ENCODE measurements at places on chromosomes 7 and 10.

DNA sequence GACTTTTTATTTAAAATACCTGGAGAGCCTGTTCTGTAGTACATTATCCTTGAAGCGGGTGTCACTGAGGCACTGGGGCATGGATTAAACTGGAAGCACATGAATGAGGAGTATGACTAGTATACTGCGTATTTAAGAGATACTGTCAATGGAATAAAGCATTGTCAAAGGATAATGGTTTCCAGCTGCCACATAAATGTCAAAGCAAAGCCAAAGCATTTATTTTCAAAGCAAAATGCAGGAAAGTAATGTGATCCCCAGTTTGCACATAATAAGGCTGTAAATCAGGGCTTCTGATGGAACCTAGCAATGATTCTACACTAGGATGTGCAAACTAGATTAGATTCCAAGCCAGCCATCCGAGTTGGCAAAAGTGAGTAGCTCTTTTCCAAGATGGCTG, 240.1 kb downstream of the POU6F2 start:
- no peak for DNase-seq

DNA sequence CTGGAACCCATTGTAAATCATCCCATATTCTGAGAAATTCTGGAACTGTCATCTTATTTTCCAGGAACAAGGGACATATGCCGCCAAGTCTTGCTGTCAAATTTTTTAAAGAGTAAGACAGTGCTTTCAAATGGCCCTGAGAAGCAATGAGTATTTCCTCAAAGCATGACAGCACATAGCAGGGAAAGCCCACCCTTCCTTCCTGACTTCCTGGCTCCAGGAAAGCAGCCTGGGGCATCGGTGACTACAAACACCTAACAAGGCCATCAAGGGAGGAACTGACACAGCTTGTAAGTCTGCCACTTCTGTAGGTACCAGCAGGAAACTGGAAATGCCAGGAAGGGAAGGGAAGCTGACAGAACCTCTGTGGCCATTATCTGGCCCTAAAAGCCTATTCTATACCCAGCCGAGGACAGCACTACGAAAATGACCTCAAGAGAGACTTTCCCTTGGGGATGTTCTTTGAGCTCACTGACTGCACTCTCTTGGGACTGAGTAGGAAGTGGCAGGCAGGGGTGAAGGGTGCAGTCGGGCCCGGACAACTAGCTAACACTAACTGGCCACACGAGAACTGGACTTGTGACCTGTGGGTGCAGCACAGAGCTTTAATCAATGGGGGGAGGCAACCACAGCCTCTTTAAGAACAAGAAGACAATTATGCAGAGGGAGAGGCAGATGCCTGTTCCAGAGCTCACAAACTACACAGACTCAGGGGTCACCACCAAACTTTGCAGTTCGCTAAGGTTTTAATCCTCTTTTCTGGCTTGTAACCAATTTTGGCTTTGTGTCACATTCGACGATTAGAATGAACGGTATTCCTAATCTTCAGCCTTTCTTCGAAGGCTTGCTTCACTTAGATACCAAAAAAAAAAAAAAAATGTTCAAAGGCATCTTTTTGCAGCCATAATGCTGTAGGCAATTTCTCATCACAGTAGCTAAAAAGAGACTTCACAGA, 52.0 kb downstream of the GRB10 start:
- no peak for DNase-seq

- no peak for DNase-seq
These were observed 101.2 kb downstream of the GRB10 start for GRCh38 chr7:50681432-50682045.

- no peak for DNase-seq
These were observed 72.6 kb downstream of the FOXL3 start for GRCh38 chr7:362402-363096.

GRCh38 chr10:50625649-50626132, 1.9 kb upstream of the SGMS1 start:
- DNase-seq = no peak

GRCh38 chr10:46329690-46330016, 42.9 kb downstream of the ANTXRL start:
- DNase-seq = no peak

- DNase-seq = no peak
These were observed 244.1 kb upstream of the RHOBTB1 start for GRCh38 chr10:61188101-61188500.

GRCh38 chr7:22125436-22125835, 179.7 kb upstream of the CDCA7L start:
- DNase-seq = no peak

- no peak for DNase-seq
These were observed 139.9 kb upstream of the COBL start for GRCh38 chr7:51456431-51457060.

DNA sequence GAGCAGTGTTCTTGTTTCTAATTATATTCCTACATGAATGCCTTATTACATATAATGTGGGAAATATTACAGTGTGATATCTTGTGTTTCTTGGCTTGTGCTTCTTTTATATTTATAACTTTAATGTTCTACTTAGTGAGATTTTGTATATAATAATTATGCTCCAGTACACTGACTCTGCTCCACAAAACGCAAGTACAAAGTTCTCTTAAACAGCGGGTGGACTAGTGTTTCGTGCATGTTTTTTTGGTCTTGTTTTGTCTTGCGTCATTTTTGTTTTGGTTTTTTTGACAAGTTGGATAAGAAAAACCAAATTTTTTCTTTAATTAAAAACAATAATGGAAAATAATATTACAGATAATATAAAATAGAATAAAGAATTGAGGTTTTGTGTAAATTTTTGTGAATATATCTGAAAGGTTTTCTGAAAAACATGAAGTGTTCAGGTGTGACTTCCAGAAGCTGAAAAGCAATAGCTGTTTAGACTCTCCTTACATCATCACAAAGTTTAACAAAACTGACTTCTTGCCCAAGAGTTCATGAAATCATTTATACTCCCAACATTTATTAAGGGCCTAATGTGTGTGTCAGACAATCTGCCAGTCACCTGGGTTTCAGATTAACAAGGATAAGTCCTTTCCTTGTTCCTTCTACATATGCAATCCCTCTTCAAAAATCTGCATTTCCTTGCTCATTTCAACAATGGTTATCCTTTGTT, 331.8 kb downstream of the LRRTM3 start:
- no peak for DNase-seq

DNA sequence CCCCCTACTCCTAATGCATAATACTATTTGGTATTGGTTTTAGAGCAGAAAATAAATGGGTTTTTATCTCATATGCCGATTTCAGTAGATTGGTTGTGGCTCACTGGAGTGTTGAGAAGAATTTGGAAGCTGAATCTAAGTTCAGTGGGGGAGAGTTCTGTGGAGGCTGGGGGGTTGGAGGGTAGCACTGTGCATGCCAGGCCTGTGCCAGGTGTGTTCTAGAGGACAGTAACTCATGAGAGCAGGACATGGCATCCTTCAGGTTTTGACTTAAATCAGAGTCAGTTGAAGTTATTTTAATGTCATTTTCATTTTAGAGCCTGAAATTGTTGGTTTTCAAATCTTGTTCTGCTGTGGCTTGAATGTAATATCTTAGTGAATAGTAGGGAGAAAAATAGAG, 79.5 kb downstream of the EEPD1 start:
- no peak for DNase-seq

- no peak for DNase-seq
These were observed 75.3 kb upstream of the GRB10 start for GRCh38 chr7:50857804-50858489.

DNA sequence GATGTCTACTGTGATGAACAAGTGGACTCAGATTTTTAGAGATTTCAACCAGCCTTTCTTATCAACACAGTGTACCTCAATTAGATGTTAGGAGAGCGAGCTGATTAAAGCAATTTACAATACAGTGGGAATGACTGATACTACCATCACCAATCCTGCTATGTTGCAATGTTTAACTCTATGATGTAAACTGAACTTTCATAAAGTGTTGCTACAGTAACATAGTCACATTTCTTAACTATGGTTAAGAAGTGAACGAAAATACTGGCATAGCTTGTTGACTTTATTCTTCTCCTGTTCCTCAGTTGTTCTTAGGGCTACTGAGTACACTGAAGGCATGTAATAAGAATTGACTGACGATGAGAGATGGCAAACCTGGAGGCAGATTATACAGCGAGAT, 139.8 kb downstream of the MYOF start:
- DNase-seq = no peak

DNA sequence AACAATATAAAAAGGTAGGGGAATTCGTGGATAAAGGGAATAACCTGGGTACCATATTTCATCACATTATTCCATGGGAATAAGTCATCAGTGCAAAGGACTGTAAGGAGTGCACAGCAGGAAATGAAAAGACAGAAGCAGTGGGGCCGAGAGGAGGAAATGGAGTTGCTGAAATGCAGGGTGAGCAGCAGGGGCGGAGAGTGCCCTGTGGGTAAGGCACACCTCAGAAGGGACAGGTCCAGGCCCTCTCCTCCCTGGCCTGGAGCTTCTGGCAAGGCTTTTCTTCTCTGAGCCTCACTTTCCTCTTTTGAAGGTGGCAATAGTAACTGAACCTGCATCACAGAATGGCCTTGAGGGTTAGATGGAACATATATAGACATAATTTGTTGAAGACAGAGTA, 26.2 kb downstream of the IKZF1 start:
- no peak for DNase-seq

GRCh38 chr7:46256870-46257661, 336.0 kb upstream of the IGFBP3 start:
- no peak for DNase-seq

- DNase-seq = peak; percentile 56
These were observed 166.1 kb downstream of the ST7 start for GRCh38 chr7:117119192-117119924.

GRCh38 chr7:143460271-143460979, 17.2 kb downstream of the TAS2R60 start:
- no peak for DNase-seq

DNA sequence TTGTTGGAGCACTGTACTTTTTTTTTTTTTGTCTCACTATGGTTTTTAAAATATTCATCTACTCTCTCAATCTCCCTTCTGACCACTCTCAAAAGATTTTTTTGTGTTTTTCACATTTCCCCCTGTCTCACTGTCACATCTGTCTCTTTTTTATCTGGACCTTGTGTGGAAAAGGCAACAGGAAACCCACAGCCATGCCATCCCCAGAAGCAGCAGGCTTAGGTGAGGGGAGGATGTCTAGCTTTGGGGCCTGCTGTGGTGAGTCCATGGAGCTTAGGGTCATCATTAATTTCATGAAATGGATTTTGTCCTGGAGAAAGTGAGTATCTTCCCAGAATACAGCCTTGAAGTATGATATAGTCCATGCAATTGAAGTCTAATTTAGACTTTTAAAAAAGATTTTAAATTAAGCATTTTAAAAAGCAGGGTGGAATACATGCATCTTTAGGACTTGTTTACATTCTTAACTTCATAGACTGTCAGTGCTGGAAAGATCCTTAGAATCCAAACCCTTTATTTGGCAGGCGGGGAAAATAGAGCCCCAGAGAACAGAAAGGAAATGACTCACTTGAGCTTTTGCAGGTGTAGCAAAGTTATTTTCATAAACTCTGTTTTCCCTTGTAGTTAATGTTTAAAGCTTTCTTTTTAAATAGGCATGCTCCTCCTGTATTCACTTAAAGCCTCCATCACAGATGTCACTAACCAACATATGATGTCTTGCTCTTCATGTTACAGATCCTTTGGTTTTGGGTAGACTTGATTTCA, 25.1 kb downstream of the MINDY4 start:
- peak; percentile 39 for DNase-seq

DNA sequence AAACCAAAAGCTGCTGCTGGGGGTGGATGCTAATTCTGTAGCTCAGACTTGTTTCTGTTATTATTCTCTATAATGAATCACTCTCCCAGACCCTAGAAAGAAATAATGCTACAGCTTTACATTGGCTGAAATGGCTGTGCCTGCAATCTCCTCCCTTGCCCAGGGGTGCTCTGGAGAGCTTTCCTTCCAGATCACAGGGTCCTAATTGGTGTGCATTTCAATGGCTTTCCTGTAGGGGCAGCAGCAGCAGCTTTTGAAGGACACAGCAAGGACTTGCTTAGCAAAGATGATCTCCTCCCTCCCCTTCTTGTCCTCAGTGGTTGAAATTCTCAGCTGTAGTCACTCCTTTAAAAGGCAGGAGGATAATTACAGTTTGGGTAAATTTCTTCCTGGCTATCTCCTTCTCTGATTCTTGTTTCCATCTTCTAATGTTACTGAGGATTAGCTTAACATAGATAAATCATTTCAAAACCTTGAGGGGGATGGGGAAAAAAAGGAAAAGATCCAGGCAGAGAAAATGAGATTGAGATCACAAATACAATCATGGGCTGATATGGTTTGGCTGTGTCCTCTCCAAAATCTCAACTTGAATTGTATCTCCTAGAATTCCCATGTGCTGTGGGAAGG, 120.2 kb upstream of the CTTNBP2 start:
- DNase-seq = no peak

GRCh38 chr7:20954711-20955619, 168.3 kb upstream of the SP8 start:
- DNase-seq = no peak

DNA sequence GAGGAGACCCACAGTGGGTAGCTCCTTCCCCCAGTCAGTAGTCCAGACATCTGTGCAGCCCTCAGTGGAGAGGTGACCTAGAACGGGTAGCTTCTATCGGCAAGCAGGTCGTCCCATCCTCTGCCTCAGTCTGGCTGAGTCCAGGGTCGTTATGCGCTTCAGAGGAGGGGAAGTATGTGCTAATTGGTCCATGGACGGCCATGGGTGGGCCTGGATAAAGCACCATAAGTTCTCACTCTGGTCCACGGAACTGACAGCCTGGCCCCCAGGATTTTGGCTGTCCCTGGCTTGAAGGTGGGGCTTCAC, 78.6 kb downstream of the HDAC9 start:
- no peak for DNase-seq

DNA sequence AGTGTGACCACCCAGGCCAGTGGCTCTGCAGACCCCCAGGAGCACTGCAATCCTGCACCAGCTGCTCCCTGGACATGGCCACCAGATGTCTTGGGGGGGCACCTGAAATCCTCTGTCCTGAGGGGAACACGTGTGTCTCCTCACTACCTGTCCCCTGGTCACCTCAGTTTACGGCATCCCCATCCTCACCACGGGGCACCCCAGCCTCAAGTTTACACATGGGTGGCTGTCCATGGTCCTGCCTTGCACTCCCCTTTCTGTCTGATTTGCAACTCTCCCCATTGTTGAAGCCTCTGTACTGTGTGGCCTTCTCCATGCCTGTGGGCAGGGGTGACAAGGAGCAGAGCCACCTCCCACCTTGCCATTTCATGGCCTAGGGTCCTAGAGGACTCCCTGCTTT, 67.2 kb downstream of the RAMP3 start:
- no peak for DNase-seq

GRCh38 chr10:68406815-68407548, at the start of gene RUFY2:
Gene RUFY2, minus strand, starts transcription at chr10:68407277. Its CDS starts 88 bp downstream, at chr10:68407189.
- peak; percentile 50 for DNase-seq

DNA sequence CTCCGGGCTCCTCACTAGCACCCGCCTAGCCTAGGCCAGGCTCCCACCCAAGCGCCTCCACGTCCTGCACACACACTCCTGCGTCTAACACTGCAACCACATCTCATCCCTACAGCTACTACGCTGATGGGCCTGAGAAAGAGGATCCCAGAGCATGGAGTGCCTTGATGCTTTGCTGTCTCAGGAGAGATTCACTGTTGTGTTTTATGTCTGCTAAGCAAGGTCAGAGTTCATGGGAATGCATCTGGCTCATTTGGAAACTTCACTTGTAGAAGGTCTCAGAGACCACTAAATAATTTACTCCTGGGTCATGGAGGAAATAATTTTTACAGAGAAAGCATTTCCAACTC, 88.7 kb downstream of the SLIT1 start:
- no peak for DNase-seq

GRCh38 chr10:77405771-77406241, 231.8 kb downstream of the KCNMA1 start:
- DNase-seq = peak; percentile 40

GRCh38 chr7:45610019-45610418, 35.9 kb downstream of the ADCY1 start:
- no peak for DNase-seq

All from fibroblast of skin of left quadriceps (primary cell).